ENCODE measurements at places on chromosomes 1 and 21.

GRCh38 chr1:25904943-25905679, 1.1 kb downstream of the STMN1 start:
- DNase-seq, result peak; percentile 83

DNA sequence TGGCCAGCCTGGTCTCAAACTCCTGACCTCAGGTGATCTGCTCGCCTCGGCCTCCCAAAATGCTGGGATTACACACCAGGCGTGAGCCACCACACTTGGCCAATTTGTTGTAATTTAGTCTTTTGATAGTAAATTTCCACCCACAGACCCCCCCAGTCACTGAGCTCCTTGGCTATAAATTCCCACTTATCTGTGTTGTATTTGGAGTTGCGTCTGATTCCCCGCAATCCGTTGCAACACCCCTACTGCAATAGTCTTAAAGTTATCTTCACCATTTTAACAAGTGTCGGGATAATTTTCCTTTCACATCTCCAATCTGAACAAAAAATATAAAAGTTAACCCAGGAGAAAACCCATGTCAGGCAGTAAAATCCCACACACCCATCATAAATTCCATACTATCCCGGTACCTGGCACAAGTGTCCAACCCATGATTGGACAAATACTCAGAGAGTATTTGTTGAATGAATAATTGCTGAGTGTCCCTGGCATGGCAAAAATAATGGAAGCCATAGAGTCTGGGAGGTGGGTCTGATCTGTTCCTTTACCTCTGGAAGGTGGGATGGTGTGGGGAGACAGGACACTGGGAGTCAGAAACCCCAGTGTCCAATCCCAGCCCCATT, 9.3 kb upstream of the CNR2 start:
- no peak for DNase-seq

- DNase-seq, result no peak
Measured at GRCh38 chr1:214934045-214934444, 148.5 kb upstream of the KCNK2 start.

DNA sequence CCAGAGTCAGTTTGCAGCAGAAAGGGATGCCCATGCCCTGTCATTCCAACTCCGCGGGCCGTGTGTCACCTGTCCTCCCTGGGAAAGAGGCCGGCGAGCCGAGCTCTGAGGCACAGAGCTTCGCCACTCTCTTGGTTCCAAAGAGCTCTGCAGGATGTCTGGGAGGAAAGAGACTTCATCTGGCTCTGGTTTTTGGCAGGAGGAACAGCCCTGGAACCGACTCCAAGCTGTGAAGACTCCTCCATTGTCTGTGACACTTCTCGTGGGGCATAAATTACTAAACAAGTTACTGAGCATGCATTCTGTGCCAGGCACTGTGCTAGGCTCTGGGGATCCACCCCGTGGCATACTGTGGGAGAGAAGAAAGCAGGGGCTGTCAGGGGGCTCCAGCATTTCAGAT, 3.9 kb upstream of the FAM151A start:
- DNase-seq, result no peak

DNA sequence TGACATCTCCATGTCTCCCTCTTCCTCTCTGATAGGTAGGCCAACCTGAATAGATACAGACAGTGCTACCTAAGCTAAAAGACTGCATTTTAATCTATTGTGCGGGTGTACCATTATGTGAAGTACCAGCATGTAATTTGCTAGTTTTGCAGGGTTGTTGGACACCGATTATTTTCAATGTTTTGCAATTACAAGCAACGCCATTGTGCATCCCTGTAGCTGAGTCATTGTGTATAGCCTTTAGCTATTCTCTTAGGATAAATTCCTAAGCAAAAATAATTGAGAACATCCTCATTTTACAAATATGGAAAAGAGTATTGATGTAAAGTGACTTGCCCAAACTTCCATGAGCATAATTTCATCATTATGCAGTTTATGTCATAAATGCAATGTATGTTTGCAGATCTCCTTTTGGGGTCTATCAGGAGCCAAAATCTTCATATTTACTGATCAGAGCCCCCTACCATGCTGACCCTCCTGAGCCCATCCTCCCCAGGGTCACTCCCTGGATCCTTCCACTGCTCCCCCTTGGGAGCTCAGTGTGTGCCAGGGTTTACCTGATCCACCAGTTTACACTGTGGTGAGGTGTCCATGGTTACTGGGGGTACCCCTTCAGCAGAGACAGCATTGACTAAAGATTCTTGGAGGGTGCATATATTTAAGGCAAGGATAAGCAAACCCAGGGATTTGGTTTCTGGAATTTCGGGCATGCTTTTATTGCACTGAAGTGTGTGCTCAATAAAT, 80.6 kb downstream of the CCDC185 start:
- no peak for DNase-seq

GRCh38 chr1:25474439-25475047, 43.8 kb downstream of the MACO1 start:
- DNase-seq, result no peak

GRCh38 chr1:78619803-78620579, at the start of gene IFI44L:
Gene IFI44L, plus strand, starts transcription at chr1:78620448. Its CDS starts 7,468 bp downstream, at chr1:78627916.
- peak; percentile 39 for DNase-seq

DNA sequence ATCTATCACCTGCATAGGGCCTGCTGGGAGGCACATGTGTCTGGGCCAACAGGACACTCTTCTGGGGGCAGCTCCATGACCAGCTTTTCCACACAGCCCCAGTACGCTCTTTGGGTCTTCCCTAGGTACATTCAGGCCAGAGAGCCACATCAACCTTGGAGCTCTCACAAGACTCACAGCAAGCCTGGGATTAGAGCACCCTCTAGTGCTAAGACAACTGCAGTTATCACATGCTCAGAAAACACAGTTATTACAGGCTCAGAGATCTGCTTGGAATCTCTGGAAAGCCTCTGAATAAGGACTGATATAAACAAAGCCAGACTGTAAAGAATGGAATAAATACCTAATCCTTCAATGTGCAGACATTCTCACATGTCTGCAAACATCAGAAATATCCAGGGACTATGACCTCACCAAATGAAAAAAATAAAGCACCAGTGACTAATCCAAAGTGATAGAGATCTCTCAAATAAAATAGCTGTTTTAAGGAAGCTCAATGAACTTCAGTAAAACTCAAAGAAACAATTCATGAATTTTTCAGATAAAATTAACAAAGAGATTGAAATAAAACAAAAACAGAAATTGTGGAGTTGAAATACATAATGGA, 563.9 kb upstream of the NR5A2 start:
- DNase-seq, result peak; percentile 2

DNA sequence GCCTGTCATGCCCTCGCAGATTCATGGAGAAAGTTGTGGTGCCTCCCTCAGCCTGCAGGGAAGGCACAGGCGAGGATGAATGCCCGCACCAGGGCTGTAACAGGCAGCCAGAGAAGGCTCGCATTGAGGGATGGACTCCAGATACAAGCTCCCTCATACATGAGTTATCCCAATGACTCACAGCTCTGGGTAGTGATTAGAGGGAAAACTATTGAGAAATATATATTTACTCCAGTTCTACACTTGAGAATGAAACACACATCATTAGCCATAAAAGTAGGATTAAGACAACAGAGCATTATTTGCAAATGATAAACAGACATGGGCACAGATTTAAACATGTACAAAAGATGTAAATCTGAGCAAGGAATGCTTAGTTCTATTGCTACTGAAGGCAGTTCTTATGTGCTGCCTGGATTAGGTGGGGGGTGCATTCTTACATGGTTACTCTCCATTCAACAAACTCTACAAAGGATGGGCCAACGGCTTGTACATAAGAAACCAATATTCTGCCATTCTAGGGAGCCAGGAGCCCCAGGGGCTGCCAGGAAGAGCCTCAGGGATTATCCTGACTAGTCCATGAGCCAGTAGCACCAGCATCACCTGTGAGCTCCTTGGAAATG, 97.9 kb downstream of the CSMD2 start:
- no peak for DNase-seq

GRCh38 chr1:15762546-15762945, 4.0 kb downstream of the FBLIM1 start:
- no peak for DNase-seq

DNA sequence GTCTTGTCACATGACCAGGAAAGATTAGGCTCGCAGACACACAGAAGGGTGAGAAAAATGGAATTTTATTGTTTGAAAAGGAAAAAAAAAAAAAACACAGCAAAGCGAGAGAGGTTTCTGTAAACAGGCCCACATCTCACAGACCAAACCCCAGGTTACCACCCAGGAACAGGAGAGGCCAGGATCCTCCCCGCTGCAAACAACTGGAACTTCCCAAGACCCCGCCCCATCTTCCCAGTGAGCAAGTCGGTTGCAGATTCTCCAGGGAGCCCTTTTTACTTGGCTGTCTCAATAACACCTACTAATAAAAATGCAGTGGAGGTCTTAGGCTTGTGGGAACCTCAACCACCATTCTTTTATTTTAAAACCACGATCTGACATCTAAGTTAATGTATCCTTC, 84.7 kb upstream of the ETS2 start:
- DNase-seq, result no peak

- no peak for DNase-seq
Measured at GRCh38 chr1:39866767-39867166, 16.5 kb downstream of the TRIT1 start.
